ENCODE measurements at places on chromosomes 12 and 14. TPM values are rescaled to one million over a fixed set of nuclear protein-coding genes. Genes with fewer than 3 reads are reported as not detected.

Gene COL2A1
- 0.09 TPM for total RNA-seq

Gene BMP4
- 44.2 TPM for total RNA-seq

Gene OLR1
- total RNA-seq: 10.1 TPM

Gene MGAT4C
- 0.60 TPM for total RNA-seq

Gene FIGNL2
- 0.75 TPM for total RNA-seq

- DNase-seq: no peak
These were observed 1.2 kb downstream of the DLK1 start for GRCh38 chr14:100727873-100728240.

- DNase-seq: no peak
These were observed 6.1 kb upstream of the KRT72 start for GRCh38 chr12:52607314-52607713.

- DNase-seq: no peak
These were observed 23.1 kb upstream of the RERG start for GRCh38 chr12:15244341-15244740.

DNA sequence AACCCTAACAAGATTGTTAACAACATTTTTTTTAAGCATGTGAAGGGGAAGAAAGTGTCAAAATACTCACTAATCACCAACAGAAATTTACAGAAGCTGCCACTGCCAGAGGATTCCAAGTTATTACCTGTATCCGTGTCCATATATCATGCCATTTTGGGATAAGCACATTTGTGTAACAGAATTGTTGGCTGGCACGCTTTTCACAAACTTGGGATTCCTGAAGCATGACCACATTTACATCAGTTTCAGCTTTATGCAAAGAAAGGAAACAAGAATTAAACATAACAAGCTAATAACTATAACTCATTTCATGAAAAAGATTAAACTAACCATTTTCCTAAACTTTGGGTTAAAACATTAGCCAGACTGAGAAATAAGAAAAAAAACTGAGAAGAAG lies 5.9 kb downstream of the NEMP1 start:
- no peak for DNase-seq

GRCh38 chr12:93237235-93237915 lies 140.3 kb upstream of the NUDT4 start:
- DNase-seq: no peak

DNA sequence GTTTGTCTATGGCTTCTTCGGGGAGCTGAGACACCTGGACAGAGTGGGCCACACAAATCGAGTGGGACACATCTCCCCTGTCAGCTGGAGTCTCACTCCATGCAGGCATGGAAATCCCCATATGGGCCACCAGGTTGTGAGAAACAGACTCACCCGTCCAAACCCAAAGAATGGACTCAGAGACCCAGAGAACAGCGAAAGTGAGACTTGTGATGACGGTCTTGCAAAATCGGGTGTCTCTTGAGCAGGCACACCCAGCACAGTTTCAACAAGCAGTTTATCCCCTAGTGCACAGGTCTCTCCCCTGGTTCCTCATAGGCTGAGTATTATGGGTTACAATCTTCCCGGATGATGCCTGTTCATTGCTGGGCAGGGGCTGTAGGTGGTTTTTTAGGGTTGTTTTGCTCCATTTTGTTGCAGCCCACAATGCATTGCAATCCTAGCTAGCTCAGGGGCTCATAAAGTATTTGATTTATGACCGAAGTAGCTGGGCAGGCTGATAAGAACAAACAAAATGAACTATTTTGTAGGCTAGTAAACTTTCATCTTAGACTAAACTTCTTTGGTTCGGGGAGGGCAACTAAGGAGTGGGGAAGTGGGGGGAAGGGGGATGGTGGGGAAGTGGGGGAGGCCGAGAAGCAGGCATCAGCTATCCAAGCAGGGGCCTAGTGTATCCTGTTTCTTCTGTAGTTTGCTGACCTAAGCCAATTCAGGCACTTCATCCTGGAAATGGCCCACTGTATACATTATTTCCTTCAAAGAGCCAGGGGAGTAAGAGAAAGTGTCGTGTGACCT lies 45.3 kb downstream of the IQSEC3 start:
- DNase-seq: no peak

GRCh38 chr14:83297361-83297760 lies 1763.7 kb upstream of the SEL1L start:
- no peak for DNase-seq

DNA sequence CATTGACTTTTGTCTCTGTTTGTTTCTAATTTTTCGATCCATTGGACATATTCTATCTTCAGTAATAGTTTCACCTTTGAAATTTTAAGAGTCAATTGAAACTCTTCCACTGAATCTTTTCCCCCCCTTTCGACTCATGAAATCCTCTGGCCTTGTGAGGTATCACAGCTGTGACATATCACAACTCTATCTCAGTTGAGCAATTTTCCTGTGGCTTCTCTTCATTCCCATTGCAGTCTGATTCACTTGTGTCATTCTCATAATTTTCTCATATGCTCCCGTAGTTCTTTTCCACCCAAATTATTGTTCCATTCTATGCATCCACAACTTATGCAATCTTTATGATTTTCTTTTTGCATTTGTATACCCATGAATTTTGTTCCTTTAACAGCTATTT lies 261.6 kb downstream of the DACT1 start:
- no peak for DNase-seq

GRCh38 chr12:51218607-51219161 lies 822 bp upstream of the POU6F1 start:
- DNase-seq: peak; percentile 36

- DNase-seq: no peak
These were observed 156.7 kb downstream of the NUAK1 start for GRCh38 chr12:105982022-105982421.

Gene GRIN2B
- 0.03 TPM for total RNA-seq

- DNase-seq: no peak
These were observed 323.4 kb downstream of the VRK1 start for GRCh38 chr14:97120611-97121031.

Gene TMEM132C
- total RNA-seq: 6.7 TPM

GRCh38 chr14:76706811-76707210 lies 54.5 kb upstream of the VASH1 start:
- DNase-seq: no peak

GRCh38 chr12:114226241-114226928 lies 179.6 kb downstream of the TBX5 start:
- DNase-seq: no peak

Gene YBX3
- total RNA-seq: 159 TPM

Gene LHX5
- total RNA-seq: not detected

DNA sequence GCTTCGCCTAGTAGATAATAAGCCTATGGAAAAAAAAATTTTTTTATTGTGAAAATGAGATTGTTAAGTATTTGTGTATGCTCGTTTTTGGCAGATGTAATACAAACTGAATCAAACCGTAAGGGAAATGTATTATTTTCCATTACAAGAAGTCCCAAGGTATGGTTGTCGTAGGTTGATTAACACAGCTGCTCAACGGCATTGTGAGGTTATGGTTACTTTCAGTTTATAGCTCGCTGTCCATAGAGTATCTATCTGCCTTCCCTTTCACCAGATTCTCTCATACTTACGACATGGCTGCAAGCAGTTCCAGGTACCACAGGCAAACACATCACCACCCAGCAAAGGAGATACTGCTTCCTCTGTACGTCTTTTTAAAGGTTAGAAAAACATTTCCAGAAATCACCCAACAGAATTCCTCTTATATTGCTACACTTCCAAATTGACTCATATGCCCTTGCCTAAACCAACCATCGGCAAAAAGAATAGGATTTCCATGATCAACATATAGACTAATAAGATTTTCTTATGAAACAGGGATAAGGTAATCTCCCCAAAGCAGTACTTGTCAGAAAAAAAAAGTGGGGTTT lies 338.6 kb downstream of the SYT1 start:
- no peak for DNase-seq

DNA sequence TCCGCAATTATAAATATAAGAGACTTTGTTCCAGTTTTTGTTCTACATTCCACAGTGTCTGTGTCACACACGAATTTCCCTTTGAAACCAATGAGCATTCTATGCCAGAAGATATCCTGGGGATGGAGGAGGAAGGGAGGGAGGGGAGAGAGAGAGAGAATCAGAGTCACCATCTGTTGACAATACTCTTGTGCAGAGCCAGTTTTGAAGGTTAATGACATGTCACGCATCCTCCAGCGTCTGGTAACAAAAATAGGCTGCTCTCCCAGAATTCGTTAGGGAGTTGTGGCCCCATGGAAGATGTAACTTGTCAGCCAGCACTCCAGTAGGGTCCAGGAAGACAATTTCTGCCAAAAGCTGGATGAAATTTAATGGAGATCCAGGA lies 213.5 kb upstream of the KRR1 start:
- DNase-seq: peak; percentile 29

Gene SERPINA5
- total RNA-seq: 655 TPM

- DNase-seq: no peak
These were observed 62.8 kb downstream of the OTOGL start for GRCh38 chr12:80162177-80162576.

DNA sequence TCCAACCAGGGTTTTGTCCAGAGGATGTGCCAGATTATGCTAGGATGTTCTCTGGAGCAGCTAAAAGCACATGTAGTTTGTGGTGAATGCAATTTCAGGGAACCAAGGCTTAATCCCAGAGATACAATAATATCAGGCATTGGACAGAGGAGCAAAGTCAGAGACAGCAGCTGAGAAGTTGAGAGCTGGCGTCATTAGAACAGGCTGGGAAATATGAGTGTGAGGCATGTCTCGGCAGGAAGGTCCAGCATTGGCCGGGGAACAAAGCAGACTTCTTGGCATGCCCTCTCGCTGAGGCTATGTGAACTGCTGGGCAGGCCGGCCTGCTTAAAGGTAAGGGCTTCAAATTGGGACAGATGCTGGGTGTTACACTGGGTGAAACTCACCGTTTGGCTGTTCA lies 125.4 kb downstream of the CAND1 start:
- DNase-seq: peak; percentile 23

DNA sequence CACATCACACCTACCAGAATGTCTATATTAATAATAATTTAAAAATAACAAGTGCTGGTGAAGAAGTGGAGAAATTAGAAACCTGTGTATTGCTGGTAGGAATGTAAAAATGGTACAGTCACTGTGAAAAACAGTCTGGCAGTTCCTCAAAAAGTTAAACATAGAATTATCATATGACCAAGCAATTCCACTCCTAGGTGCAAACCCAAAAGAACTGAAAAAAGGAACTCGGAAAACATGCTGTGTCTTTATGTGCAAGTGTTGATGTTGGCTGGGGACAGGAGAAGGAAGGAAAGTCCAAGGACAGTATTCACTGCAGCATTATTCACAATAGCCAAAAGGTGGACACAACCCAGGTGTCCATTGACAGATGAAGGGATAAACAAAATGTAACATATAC lies 146.5 kb downstream of the TTC7B start:
- DNase-seq: no peak

Gene SCFD1
- 60.7 TPM for total RNA-seq
